NCI-H1105 treated with DMSO at 0.1 percent for 48 hours (cell line): ENCODE measurements at places on chromosomes 1 and 21.

- DNase-seq, result no peak
Observed at GRCh38 chr1:7468248-7468647, 302.8 kb upstream of the VAMP3 start.

- DNase-seq, result no peak
Observed at GRCh38 chr1:90414201-90414600, 302.9 kb downstream of the BARHL2 start.

DNA sequence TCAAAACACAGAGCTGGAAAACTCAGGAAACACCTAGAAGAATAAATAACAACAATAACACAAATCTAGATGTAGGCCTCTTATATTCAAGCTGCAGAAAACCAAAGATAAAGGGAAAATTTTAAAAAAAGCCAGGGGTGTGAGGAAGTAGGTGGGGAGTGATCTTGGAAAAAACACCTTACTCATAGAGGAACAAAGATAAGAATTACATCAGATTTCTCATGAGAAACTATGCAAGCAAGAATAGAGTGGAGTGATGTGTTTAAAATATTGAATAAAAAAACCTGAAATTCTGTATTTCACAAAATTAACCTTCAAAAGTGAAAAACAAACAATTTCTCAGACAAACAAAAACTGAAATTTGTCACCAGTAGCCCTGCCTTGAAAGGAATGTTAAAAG is 265.5 kb upstream of the RGS18 start:
- DNase-seq, result no peak

DNA sequence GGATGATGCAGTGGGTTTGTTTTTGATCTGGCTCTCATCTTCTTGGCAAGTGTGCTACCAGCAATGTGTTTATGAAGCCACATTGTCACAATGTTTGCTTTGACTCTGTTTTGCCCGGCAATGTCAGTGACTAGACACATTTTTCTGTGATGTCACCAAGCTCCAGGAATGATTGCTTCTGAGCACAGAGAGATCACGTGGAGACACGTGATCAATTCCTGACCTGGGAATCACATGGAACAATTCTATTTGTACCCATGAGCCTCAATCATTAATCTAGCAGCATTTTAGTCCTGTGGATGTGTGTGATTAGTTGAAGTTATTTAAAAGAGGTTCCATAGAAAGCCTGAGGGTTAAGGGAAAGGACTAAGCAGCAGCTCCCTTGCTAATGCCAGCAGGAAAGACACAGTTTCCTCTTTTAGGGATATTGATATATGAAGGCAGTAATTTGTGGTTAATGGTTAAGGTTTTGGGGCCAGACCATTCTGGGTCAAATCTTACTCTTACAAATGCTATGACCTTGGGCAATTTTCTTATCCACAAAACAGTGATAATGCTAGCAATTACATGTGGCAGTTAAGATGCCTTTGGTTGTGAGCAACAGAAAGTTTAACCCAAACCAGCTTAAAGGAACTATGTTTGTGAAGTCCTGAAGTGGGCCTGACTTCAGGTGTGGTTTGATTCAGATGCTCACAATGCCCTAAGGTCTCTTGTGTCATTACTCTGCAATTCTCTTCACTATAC is 59.0 kb downstream of the FASLG start:
- no peak for DNase-seq

- DNase-seq, result no peak
Observed at GRCh38 chr1:100087396-100087795, 45.3 kb downstream of the SASS6 start.

DNA sequence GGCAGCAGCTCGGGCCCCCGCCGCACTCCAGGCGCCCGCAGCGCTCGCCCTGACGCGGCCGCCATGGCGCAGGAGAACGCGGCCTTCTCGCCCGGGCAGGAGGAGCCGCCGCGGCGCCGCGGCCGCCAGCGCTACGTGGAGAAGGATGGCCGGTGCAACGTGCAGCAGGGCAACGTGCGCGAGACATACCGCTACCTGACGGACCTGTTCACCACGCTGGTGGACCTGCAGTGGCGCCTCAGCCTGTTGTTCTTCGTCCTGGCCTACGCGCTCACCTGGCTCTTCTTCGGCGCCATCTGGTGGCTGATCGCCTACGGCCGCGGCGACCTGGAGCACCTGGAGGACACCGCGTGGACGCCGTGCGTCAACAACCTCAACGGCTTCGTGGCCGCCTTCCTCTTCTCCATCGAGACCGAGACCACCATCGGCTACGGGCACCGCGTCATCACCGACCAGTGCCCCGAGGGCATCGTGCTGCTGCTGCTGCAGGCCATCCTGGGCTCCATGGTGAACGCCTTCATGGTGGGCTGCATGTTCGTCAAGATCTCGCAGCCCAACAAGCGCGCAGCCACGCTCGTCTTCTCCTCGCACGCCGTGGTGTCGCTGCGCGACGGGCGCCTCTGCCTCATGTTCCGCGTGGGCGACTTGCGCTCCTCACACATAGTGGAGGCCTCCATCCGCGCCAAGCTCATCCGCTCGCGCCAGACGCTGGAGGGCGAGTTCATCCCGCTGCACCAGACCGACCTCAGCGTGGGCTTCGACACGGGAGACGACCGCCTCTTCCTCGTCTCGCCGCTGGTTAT is 2.8 kb downstream of the KCNJ9 start:
- peak; percentile 88 for DNase-seq
